ENCODE measurements at places on chromosomes 4 and X.

- no peak for DNase-seq
These were observed 110.1 kb downstream of the PGRMC2 start for GRCh38 chr4:128177498-128177897.

- no peak for DNase-seq
These were observed 289.3 kb upstream of the GATB start for GRCh38 chr4:152050106-152050505.

GRCh38 chr4:153148791-153149190 is 55.5 kb upstream of the TRIM2 start:
- DNase-seq, result no peak

GRCh38 chrX:139554376-139554775 is 23.8 kb downstream of the F9 start:
- DNase-seq, result peak; percentile 45

GRCh38 chrX:154791467-154791866 is 13.8 kb downstream of the MPP1 start:
- no peak for DNase-seq

GRCh38 chr4:148442832-148443511 is 758 bp upstream of the NR3C2 start:
- DNase-seq, result no peak

- no peak for DNase-seq
These were observed 257.1 kb upstream of the ACTRT1 start for GRCh38 chrX:128309311-128309710.

- DNase-seq, result no peak
These were observed 75.8 kb downstream of the EVC2 start for GRCh38 chr4:5632571-5632970.

- no peak for DNase-seq
These were observed 7.1 kb upstream of the TBC1D14 start for GRCh38 chr4:6902318-6903042.

- no peak for DNase-seq
These were observed 12.7 kb upstream of the PAGE4 start for GRCh38 chrX:49816435-49816834.

DNA sequence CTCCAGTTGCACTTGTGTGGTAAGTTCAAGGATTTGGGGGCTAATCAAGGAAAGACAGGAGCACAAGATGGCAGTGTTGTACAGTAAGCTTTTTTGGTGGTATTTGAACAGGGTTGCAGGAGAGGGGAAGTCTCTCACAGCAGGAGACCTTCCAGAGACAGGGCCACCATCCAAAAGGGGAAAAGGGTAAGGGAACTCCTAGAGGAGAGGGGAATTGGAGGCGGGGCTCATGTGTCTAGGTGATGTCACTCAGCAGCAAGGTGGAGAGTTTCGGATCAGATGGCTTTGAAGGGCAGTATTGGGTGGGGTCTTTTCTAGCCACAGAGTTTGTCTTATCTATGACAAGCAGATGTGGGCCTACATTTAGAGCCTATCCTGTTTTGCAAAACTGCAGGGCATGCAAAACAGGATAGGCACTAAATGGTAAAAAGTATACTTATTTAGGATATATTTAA is 13.4 kb upstream of the RNF175 start:
- no peak for DNase-seq

DNA sequence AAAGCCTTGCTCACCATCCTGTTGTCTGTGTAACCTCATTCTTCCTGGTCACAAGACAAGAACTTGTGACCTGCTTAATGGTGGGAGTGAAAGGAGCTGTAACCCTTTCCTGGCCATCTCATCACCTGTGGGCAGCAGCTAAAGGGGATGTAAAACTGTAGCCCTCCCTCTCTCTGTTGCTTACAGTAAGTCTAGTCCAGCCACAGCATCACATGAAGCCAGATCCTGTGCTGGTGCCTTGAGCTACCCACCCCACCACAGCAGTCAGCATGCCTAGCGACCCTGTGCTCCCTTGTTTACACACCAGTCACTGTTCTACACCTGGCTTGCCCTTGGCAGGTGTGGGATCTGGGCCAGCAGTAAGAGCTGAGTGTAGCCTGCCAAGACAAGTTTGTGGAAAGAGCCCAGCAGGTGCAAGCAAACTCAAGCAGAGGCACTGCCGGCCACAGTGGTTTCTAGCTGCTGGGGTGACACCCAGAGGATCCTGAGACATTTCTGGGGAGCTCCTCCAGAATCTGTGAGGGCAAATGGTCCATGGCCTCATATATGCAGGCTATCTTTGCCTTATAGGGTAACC is 41.0 kb downstream of the UGT2B28 start:
- no peak for DNase-seq

DNA sequence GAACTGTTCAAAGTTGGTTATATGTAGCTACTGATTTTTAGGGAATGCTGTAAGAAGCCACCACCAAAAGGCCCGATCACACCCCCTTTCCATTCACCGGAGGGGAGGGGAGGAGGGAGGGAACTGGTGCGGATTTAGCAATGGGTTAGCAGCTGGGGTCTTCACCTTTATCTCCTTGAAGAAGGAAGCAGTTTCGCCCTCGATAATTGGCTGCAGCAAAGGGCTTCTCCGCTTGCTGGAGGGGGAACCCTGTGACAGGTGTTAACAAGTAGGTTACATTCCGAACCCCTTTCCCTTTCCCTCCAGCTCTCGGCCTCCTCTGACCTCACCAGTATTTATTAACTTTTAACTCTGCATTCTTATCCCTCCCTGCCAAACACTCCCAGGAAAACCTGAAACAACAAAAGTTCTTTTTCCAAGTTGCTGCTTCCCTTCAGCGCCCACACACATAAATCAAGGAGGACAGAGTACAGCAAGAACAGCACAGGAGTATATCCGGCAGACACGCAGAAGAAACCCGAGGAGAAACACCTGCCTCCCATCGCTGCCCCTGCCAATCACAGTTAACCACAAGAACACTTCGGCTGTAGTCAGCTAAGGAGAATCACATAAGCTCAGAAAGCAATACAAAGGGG is 39.8 kb upstream of the NAP1L5 start:
- no peak for DNase-seq

DNA sequence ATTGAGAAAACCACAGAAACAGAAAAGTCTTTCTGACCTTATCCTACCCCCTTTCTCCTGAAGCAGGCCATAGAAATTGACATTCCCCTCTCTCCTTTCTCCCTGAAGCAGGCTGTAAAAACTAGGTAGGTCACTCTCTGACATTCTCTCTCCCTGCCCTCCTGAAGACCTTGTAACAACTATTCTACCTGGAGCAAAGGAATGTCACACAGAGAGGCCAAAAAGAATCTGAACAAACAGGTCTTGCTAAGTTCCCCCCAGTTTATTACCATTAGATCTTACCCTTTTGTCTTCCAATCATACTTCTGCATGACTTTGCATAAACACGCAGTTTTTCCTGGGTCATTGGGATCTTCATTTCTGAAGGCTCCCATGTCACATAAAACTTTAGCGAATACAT is 198.3 kb upstream of the GYPA start:
- DNase-seq, result no peak

GRCh38 chr4:185734214-185734613 is 77.8 kb downstream of the SORBS2 start:
- peak; percentile 91 for DNase-seq

DNA sequence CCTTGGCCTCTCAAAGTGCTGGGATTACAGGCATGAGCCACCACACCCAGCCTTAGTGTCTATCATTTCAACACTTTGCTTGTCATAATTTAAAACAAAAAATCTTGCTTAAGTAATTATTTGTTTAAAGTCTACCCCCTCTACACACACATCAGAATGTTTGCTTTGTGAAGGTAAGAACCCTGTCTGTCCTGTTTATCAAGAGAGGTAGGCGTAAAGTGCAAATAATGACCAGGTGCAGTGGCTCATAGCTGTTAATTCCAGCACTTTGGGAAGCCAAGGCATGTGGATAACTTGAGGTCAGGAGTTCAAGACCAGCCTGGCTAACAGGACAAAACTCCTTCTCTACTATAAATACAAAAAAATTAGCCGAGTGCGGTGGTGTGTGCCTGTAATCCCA is 326.7 kb upstream of the CLNK start:
- DNase-seq, result no peak

Measured in inflammatory macrophage treated with lipopolysaccharide for 4 hours (primary cell).